ENCODE measurements at places on chromosomes 4 and X. TPM values are rescaled to one million over a fixed set of nuclear protein-coding genes. Genes with fewer than 3 reads are reported as not detected.

DNA sequence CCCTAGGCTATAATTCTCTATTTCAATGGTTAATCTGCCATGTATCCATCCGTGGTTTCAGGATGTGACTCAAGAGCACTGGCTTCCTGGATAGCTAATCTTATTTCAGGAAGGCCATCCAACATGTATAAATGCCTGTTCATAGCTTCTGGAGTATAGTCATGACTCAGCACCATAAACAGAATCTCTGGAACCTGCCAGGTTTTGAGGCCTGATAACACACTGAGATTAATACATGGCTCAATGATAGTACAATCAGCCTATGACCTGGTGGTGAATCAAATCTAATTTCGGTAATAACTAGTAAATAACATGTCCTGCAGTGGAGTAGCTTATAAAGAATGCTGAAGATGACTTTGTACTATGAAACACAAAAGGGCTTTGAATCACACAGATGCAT lies 5.7 kb upstream of the IL13RA2 start:
- no peak overlapping the region for H3K4me3 ChIP-seq
- DNase-seq: no peak
- H3K36me3 ChIP-seq: no peaks in the 10 kb centered on the region
- H3K27ac ChIP-seq: no peak overlapping the region

The APLN gene
- polyA plus RNA-seq: not detected

DNA sequence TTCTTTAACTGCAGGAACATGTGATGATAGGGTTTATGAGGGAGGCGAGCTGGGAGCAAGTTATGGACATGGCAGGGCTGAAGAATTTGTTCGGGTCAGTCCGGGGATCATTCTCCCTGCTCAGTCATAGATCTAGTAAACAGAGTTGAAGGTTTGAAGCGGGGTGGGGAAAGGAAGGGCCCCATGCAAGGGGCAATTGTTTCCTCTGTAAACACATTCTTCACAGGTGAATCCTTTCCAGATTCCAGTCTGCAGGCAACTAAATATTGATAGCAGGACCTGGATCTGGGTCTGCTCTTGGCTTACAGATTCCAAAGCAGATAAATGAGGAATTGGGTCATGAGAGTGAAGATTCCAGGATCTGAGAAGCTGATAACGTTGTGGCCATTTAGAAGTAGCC lies 44.3 kb upstream of the ARHGAP24 start:
- no peak overlapping the region for H3K27ac ChIP-seq
- DNase-seq: no peak
- H3K4me1 ChIP-seq: no peaks in the 10 kb centered on the region

DNA sequence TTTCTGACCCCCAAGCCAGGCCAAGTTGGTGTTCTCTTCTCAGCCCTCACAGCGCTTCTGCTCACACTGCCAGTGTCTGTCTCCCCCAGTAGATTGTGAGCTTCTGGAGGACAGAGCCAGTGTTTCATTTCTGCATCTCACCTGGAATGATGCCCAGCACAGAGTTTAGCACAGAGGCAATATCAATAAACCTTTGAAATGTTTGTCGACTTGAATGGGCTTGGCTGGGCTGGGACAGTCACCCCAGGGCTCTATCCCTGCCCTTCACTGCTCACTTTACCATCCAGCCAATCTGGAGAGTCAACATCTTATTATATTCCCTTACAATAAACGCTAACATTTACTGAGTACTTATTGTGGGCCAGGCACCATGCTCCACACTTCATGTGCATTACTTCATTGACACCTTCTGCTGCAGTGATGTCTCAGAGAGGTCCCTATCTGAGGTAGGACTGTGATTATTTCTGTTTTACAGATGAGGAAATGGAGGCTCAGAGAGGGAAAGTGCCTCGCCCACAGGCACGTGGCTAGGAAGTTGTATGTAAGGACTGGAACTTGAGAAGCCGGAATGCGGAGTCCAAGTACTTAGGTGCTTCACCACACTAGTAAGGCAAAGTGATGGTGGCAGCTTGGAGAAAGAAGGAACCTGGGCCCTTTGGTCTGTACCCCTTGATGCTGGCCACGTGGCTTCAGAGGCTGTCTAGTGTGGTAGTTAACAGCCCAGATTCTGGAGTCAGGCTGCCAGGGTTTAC lies 19.5 kb downstream of the EFNB1 start:
- H3K4me1 ChIP-seq: no peaks in the 10 kb centered on the region
- DNase-seq: no peak
- no peak overlapping the region for H3K4me3 ChIP-seq
- H3K36me3 ChIP-seq: no peaks in the 10 kb centered on the region
- H3K27me3 ChIP-seq: no peaks in the 10 kb centered on the region

GRCh38 chr4:47612116-47613023 lies 127.3 kb downstream of the ATP10D start:
- no peaks in the 10 kb centered on the region for H3K36me3 ChIP-seq
- H3K4me3 ChIP-seq: no peak overlapping the region
- no peak overlapping the region for H3K27ac ChIP-seq
- H3K27me3 ChIP-seq: no peaks in the 10 kb centered on the region

The SASH3 gene
- polyA plus RNA-seq: 85.3 TPM

DNA sequence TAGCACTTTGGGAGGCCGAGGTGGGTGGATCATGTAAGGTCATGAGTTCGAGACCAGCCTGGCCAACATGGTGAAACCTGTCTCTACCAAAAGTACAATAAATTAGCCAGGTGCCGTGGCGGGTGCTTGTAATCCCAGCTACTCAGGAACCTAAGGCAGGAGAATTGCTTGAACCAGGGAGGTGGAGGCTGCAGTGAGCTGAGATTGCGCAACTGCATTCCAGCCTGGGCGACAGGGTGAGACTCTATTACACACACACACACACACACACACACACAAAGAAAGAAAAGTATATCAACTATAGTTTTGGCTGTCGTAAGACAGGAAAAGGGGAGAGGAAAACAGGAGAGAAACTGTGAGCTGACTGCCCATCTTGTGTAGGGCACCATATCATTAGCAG lies 171.7 kb downstream of the ADAMTS3 start:
- no peak for DNase-seq
- no peaks in the 10 kb centered on the region for H3K4me1 ChIP-seq
- H3K36me3 ChIP-seq: no peaks in the 10 kb centered on the region
- H3K27ac ChIP-seq: no peak overlapping the region

The ZNF280C gene
- polyA plus RNA-seq: 2.5 TPM

DNA sequence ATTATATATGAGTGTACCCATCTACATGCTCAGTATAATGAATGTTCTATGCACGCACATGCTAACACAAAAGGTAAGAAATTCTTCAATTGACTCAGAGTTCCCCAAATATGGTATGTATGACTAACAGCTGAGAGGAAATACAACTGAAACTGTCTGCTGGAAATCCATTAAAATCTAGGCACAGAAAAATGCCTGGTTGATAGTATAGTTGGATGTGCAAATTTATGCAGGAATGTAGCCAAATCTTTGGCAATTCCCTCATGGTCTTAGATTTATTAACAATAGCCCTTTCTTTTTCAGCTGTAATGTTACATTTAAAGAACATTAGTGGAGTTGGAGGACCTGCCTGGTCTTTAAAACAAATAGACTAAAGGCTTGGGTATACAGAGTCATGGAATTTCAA lies 5.5 kb downstream of the CAMK2D start:
- no peak overlapping the region for H3K27ac ChIP-seq
- no peaks in the 10 kb centered on the region for H3K27me3 ChIP-seq
- H3K4me3 ChIP-seq: no peak overlapping the region
- H3K36me3 ChIP-seq: no peaks in the 10 kb centered on the region
- peaks cover 5% of the 10 kb centered on the region for H3K4me1 ChIP-seq
- no peak for DNase-seq

GRCh38 chr4:121034017-121034416 lies 38.3 kb downstream of the NDNF start:
- no peak for DNase-seq
- H3K36me3 ChIP-seq: no peaks in the 10 kb centered on the region
- no peak overlapping the region for H3K4me3 ChIP-seq
- no peaks in the 10 kb centered on the region for H3K27me3 ChIP-seq
- H3K27ac ChIP-seq: no peak overlapping the region

The RELL1 gene
- 7.6 TPM for polyA plus RNA-seq

- peaks cover 8% of the 10 kb centered on the region for H3K4me1 ChIP-seq
- no peak overlapping the region for H3K27ac ChIP-seq
- H3K4me3 ChIP-seq: no peak overlapping the region
- no peaks in the 10 kb centered on the region for H3K36me3 ChIP-seq
- H3K27me3 ChIP-seq: no peaks in the 10 kb centered on the region
Observed at GRCh38 chrX:112851806-112852205, 11.2 kb upstream of the AMOT start.

DNA sequence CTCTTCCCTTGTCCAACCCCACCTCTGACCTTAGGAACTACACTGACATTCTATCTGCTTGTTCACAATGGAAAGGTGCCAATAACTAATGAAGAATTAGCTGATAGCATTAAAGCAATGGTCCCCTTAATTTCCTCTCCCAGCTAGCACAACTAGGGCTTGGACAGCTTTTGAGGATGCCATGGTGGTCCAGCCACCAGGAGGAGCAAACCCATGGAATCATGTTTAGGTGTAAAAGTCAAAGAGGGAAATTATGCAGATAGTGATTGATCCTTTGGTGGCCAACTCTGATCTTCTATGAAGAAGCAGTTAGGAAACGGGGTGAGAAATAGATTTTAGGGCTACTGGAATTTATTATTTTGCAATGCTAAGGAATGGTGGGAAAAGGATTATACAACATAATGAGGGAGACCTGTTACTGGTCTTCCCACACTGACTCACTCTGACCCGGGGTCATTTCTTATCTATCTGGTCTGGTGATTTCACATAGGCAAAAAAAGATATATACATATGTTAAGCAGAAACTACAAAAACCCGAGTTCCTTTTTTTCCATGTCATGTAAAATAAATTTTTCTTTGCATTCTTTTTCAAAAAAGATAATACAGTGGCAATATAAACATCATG lies 45.8 kb upstream of the FBXW7 start:
- no peak for DNase-seq
- peaks cover 7% of the 10 kb centered on the region for H3K4me1 ChIP-seq
- no peak overlapping the region for H3K27ac ChIP-seq
- no peaks in the 10 kb centered on the region for H3K27me3 ChIP-seq

DNA sequence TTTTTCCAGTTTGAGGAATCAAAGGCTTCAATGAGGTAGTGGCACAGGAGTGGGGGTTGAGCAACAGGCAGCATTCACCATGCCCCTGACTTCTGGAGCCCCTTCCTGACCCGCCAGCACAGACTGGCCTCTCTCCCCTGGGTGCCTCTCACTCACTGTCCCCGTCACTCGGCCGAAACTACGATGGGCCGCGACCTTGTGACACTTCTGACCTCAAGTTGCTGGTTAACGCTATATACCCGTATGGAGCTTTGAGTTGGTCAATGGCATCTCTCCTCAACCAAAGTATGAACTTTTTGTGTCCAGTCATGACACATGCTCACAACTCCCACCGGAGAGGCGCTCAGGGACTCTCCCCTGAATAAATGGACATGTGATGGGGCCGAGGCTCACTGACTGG lies 72.1 kb downstream of the IRF2 start:
- DNase-seq: no peak
- no peaks in the 10 kb centered on the region for H3K36me3 ChIP-seq
- H3K4me1 ChIP-seq: no peaks in the 10 kb centered on the region

DNA sequence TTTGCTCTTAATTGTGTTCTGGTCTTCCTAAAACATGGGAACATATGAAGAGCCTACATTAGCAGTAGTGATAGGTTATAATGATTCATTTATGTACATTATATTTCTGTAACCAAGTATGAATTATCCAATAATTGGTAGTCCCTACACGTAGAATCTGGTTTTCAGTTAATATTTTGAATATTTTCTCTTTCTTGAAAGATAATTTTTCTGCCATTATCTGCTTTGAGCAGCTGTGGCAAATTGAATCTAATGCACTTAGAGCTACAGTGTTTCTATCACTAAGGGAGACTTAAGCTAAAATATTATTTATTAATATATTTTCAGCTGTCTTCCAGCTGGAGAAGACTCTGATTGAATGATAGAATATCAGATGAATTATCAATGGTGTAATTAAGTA lies 21.0 kb downstream of the CEP44 start:
- no peaks in the 10 kb centered on the region for H3K27me3 ChIP-seq
- no peak overlapping the region for H3K4me3 ChIP-seq
- H3K4me1 ChIP-seq: no peaks in the 10 kb centered on the region
- H3K36me3 ChIP-seq: no peaks in the 10 kb centered on the region
- no peak overlapping the region for H3K27ac ChIP-seq

The DGAT2L6 gene
- polyA plus RNA-seq: not detected

The MTTP gene
- polyA plus RNA-seq: not detected

The OPRPN gene
- polyA plus RNA-seq: not detected

GRCh38 chr4:24145591-24145990 lies 255.7 kb upstream of the PPARGC1A start:
- H3K4me3 ChIP-seq: no peak overlapping the region
- DNase-seq: no peak
- H3K36me3 ChIP-seq: no peaks in the 10 kb centered on the region
- no peaks in the 10 kb centered on the region for H3K4me1 ChIP-seq
- no peak overlapping the region for H3K27ac ChIP-seq

DNA sequence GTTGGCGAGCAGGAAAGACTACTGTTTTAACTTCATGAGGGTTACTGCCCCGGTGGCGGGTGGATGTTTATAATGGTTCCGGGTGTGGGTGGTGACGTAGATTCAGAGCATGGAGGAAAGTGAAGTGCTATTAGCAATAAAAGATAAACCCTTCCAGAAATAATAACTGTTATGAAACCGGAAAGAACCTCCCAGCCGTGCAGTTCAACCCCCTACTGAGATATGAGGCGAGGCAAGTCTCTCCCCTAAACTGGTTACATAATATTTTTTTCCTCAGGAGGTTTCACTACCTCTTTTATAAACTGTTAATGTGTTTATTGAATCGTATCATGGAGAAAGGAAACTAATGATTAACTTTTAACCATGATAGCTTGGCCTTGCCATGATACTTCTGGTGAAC lies 33.9 kb upstream of the STIM2 start:
- DNase-seq: no peak
- no peak overlapping the region for H3K4me3 ChIP-seq
- H3K4me1 ChIP-seq: peaks cover 10% of the 10 kb centered on the region
- H3K27me3 ChIP-seq: no peaks in the 10 kb centered on the region

DNA sequence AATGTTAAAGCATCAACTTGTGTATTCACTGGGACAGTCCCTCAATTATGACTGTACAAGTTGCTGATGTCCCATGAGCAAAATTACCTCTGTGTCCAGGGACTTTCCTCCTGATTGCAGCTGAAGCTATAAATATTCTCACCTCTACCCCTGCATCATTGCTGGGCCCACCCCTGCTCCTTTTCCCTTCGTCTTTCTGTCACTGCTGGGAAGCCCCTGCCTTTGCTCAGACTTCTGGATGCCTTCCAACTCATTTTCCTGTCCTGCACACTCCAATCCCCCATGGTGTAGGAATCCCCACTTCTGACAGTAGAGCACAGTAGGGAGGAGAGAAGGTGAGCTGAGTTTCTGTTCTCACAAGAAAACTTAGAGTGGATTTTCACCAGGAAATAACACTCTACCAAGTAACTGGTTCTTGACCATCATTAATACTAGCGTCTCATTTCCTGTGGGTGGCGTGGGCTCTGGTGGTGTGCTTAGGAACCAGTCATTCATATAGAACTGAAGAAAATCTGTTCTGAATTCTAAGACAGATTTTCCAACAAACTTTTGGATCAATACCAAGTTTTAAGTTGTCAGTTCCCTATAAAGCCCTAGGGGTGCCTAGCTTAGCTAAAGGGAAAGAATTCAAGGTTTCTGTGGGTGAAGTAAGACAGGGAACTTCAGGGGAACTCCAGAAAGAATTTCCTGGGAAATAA lies 136.2 kb upstream of the MED14 start:
- H3K27ac ChIP-seq: no peak overlapping the region
- H3K36me3 ChIP-seq: no peaks in the 10 kb centered on the region
- H3K4me3 ChIP-seq: no peak overlapping the region
- no peak for DNase-seq

Data from naive thymus-derived CD4-positive, alpha-beta T cell (primary cell).